ENCODE measurements at places on chromosomes 2 and 18.

GRCh38 chr2:275466-275865 is 10.7 kb downstream of the ACP1 start:
- no peak for DNase-seq

DNA sequence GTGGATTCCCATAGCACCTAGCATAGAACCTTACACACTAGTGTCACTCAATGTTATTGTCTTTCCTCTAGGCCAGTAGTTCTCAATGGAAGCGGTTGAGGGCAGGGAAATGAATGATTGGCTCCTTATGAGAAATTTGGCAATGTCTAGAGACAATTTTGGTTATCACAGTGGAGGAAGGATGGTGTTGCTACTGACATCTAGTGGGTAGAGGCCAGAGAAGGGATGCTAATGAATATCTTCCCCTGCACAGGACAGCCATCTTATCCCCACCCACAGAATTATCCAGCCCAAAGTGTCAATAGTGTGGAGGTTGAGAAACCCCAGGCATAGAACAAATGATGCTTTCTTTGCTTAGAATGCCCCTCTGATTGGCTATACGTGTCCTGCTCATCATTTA is 15.8 kb downstream of the C18orf63 start:
- DNase-seq = peak; percentile 21

DNA sequence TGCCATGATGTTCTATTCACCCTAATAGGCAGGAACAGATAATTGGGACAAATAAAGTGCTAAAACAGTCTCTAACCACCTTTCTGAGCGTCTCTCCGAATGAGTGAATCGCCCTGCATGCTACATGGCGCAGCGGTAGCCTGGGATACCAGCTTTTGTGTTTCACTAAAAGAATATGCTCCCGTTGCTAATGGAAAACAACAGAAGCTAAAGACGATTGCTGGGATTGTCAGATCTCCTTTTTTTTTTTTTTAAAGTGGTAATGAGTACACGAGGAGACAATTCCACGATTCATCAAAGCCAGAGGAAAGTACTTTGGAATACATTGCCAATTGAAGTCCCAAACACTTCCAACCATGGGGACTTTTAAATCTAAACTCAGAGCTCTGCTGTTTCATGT is 1815.3 kb upstream of the CELF4 start:
- DNase-seq = no peak

- no peak for DNase-seq
Measured at GRCh38 chr2:234514873-234515638, 18.2 kb upstream of the ARL4C start.

DNA sequence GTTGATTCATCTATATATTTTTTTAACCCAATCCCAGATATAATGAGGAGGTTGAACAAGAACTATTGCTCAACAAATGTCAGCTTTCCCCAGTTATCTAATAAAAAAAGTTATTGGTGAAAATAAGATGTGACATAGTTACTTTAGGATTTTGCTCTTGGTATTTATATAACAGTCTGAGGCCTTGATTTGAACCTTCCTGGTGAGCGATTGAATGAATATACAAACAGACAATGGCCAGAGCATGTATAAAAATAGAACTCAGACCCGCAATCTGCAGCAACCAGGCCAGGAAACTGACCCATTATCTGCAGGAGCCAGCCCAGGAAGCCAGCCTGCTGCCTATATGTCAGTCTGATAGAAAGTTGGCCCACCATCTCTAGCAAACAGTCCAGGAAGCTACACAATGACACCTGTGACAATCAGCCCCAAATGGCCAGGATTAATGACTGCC is 81.6 kb downstream of the HS6ST1 start:
- no peak for DNase-seq

DNA sequence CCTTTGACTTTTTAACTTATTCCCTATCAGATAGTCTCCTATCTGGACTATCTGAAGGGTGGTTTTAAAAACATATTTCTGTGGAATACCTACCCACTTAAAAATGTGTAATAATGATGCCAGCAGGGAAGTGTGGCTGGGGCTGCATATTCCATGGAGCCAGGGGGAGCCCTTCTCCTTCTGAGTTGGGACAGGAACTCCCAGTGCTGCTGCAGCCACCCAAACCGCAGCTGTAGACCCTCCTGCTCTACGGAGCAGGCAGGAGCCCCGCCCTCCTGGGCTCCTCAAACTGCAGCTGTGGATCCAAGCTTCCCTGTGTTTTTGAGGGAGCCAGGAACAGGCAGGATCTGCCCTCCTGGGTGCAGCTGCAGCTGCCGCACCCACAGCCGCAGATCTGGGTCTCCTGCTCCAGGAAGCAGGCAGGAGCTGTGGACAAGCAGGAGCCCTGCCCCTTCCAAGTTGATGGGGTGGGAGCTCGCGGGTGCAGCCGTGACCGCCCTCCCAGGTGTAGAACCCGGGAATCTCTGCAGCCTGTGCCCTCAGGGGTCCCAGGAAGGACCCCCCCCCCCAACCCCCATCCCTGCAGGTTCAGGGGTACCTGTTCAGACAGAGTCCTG is 57.8 kb downstream of the PDK1 start:
- no peak for DNase-seq

- no peak for DNase-seq
Measured at GRCh38 chr18:398935-399630, 101.4 kb downstream of the COLEC12 start.

- DNase-seq = no peak
Measured at GRCh38 chr2:233145726-233146125, 85.6 kb downstream of the INPP5D start.

GRCh38 chr2:141199711-141200110 is 931.1 kb downstream of the LRP1B start:
- DNase-seq = no peak

DNA sequence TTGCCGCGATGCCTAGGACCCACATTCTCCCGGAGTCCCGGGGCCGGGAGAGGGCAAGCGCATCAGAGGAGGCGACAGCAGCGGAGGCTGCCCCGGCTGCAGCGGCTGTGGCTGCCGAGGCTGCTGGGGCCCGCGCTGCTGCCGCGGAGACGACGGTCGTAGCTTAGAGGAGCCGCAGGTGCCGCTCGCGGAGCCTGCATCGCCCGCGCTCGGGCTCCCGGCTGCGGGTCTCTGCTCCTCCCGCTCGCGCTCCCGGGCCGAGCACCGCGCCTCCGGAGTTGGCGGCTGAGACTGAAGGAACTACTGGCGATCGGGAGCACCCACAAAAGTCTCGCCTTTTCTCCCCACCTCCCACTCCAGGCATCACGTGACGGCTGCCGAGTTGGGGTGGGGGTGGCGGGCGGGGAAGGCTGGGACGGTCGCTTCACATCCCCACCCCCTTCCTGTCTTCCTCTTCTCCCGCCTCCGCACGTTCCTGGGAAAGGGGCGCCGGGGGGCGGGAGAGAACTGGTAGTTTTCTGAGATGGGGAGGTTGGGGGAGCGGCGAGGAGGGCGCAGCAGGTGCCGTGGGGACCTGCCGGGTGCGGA is at the start of gene LYPD1:
Gene LYPD1 (minus strand): TSS at position 298 of the 588 bp plus-strand sequence. CDS start 273 bp downstream, at position 25.
- no peak for DNase-seq

DNA sequence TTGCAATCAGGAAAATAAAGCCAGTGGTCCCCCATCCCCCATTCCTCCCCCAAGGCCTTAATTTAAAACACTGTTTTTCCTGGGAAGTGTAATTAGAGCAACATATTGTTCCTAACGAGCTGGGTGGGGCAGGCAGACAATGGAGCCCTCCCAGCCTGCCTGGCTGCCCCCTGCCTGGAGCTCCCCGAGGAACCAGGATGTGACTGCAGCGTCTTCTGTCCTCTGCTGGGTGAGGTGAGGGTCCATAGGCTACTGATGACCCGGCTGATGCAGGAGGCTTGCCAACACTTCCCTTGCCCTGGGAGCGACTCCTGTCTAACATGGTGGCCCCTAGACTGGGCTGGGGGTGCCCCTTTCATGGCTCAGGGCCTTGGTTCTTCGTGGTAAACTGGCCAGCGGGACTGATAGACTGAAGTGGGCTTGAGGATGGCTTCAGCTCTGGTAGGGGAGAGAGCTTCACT is 152.4 kb downstream of the DYSF start:
- no peak for DNase-seq

Measured in H4 (cell line).